ENCODE measurements at places on chromosomes 6 and 20.

- DNase-seq: no peak
These were observed 7.3 kb upstream of the GPR63 start for GRCh38 chr6:96844530-96844929.

DNA sequence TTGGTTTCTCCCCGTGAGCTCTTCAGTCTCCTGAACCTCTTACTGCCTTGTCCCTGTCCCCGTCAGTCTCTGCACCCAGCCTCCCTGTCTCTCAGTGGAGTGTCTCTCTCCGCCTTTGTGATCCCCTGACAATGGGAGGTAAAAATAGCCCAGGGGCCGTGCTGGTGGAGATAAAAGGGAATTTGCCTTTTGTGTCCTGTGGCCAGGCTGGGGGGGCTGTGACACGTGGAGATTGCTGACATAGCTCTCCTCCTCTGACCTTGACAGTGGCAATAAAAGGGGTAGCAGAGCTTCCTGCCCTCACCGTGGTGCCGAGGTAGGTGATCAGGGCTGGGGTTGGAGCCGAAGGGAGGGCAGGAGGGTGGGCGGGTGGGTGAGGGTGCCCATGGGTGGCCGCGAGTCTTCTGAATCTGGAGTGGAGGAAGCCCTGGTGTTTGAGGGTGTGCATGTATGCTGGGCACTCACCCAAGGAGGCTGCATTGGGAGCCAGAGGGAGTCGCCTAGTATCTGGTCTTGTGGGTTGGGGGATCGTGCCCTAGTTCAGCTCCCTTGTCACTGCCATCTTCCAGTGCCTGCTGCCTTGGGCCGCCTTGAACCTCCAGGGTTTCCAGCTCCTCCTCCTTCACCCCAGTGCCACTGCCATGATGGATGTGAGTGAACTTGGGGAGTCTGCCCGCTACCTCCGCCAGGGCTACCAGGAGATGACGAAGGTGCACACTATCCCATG, 21.9 kb downstream of the MYH7B start:
- no peak for DNase-seq

DNA sequence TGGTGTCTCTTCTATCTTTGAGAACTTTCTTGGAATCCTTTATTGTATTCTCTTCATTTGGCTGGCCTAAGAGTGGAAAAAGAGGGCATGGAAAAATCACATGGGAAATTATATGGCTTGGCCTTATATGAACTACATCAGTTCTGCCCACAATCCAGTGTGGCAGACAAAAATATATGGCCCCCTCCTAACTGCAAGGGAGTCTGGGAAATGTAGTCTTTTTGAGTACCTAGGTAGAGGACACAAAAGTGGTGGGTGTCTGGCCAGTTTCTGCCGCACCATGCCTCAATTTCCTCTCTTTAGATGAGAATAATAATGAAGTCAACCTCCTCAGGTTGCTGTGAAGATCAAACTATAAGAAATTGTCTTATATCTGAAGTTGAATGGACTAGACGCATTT, 109.3 kb downstream of the SCP2D1 start:
- no peak for DNase-seq

- DNase-seq: no peak
These were observed 180.7 kb upstream of the HS3ST5 start for GRCh38 chr6:114523508-114523907.

GRCh38 chr6:154306696-154307095, 49.9 kb downstream of the IPCEF1 start:
- DNase-seq: no peak

DNA sequence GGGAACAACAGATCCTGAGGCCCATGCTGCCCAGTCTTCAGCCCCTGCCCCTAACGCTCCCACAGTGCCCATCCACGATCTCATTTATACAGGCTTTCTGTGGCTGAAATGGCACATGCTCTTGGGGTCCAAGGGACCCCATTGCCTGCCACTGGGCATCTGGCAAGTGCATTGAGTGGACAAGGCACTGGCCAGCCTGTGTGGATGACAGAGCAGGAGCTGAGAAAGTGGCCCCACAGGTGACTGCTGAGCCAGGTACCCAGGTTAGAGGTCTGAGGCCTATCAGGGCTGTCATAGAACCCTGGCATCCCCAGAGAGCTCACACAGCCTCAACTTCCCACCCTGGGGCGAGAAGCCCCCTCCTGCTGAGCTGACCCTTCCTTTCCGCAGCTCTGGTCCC, 86.0 kb upstream of the NXT1 start:
- DNase-seq: no peak

GRCh38 chr6:137489046-137490005, 4.9 kb downstream of the OLIG3 start:
- no peak for DNase-seq

DNA sequence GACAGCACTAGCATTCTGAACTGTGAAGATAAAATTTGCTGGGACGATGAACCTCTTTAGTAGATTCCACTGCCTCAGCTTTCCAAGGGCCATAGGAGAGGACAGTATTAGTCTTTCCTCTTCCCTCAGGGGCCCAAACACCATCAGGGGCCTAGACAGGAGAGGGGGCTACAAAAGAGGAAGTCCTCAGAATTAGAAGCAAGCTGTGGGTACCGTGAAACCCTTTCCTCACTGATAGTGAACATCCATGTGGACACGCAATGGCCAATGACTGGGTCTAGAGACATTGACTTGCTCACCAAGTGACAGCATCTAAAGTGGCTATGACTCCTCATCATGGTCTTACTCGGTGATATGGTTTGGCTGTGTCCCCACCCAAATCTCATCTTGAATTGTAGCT, 68.1 kb upstream of the UST start:
- DNase-seq: no peak

DNA sequence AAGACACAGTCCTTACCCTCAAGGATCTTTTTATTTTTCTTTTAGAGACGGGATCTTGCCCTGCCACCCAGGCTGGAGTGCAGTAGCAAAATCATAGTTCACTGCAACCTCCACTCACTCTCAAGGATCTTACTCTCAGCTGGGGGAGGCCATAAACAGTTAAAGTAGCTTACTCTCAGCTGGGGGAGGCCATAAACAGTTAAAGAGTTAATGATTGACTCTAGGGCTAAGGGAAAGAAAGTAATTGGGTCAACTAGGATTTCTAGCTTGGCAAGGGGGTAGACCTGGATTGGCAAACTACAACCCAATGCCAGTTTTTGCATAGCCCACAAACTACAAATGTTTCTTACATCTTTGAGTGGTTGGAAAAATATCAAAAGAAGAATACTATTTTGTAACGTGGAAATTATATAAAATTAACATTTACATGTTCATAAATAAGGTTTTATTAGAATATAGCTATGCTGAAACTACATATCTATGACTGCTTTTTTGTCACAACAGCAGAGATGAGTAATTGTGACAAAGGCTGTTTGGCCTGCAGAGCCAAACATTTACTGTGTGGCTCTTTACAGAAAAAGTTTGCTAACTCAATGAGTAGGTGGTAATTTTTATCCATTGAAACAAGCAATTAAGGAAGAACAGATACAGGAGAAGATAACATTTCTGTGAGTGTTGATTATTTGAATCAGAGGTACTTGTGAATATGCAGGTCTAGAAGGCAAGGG, 46.4 kb downstream of the PTPRA start:
- DNase-seq: peak; percentile 12

DNA sequence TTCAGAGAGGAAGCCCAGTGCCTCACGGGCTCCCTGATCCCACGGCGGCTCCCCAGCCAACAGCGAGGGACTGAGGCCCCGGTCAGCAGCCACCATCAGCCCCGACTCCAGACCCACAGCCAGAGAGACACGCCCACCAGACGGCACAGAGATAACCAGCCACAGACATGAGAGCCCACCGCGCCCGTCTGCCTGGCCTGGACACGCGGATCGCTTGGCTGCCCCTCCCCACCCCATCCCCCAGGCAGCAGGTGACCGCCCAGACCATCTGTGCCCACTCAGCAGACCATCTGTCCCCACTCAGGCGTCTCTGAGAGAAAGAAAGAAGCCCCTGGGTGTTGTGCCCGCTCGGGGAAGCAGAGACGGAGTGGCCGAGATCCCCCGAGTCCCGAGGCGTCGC, 55.5 kb upstream of the CHRNA4 start:
- no peak for DNase-seq

- DNase-seq: no peak
These were observed 63.5 kb upstream of the FAM8A1 start for GRCh38 chr6:17536586-17536985.

- no peak for DNase-seq
These were observed 378.0 kb upstream of the FLRT3 start for GRCh38 chr20:14715400-14715799.

DNA sequence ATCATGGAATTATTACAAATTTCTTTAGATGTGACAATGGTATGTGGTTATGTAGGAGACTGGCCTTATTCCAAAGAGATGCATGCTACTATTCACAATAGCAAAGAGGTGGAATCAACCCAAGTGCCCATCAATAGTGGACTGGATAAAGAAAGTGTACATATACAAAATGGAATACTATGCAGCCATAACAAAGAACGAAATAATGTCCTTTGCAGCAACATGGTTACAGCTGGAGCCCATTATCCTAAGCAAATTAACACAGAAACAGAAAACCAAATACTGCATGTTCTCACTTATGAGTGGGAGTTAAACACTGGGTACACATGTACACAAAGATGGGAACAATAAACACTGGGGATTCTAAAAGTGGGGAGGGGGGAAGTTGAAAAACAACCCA, 69.7 kb downstream of the NUDT3 start:
- DNase-seq: no peak

DNA sequence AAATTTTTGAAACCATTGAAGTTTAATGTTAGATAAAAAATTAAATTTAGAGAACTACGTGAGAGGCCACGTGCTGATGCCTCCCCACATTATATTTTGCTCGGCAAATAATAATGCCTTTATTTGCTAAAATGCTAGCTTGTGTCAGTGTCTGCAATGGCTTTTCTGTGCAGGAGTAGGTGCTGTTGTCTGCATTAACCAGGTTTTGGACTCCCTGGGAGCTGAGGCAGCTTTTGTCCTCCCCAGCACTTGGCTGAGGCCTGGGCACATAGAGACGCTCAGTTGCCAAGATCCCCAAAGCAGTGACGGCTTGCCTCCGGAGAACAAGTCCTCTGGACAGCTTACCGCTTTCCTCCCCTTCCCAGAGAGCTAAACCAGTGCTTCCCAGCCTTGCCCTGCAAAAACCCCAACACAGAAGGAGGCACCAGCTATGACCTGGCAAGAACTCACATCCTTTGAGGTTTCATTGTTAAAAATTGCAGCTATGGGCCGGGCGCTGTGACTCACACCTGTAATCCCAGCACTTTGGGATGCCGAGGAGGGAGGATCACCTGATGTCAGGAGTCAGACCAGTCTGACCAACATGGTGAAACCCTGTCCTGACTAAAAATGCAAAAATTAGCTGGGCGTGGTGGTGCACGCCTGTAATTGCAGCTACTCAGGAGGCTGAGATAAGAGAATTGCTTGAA, 59.9 kb downstream of the KAT14 start:
- peak; percentile 60 for DNase-seq

GRCh38 chr6:135905604-135906300, 54.3 kb downstream of the PDE7B start:
- DNase-seq: no peak

- no peak for DNase-seq
These were observed 16.2 kb upstream of the IER3 start for GRCh38 chr6:30760549-30760948.

DNA sequence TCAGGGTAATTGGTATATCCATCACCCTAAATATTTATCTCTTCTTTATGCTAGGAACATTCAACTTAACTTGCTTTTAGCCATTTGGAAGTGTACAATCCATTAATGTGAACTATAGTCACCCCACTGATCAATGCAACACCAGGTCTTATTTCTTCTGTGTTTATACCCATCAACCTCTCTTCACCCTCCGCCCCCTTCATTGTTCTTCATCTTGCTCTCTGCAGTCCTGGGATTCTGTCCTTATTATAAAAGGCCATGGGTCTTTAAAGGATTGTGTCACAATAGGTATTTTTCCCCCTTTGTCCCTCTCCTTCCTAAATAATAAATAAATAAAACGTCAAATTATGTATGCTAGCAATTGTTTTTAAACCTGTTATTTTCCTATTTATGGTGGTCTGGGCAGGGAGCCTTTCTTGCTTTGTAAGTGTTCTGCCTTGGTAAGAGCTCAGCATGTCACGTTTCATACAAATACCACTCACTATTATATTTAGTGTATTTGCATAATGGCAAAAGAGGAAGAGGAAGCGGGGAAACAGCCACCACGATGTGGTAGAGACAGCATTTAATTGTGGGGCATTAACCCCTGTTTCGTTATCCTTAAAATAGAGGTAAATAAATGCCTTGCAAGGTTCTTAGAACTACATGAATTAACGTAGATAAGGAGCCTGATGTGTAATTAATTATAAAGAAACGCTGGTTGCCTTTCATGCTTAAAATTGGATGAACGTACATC, 1.9 kb downstream of the ABRACL start:
- no peak for DNase-seq

DNA sequence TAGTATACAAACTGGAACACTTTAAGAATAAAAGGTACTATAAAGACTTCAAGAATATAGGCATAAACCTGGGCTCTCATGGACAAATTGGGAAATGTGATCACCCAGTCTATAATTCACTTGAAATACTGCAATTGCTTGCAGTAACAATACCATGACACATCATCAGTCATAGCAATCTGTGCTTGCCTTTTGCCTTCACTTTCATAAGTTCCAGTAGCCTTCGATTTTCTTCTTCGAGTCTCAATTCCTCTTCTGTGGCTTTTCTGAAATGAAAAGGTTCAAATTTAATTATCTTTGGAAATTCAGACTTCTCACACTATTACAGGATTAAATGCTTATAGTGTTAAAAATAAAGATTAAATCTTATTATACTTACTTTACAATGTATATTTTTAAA, 96.3 kb upstream of the ZBTB24 start:
- no peak for DNase-seq

DNA sequence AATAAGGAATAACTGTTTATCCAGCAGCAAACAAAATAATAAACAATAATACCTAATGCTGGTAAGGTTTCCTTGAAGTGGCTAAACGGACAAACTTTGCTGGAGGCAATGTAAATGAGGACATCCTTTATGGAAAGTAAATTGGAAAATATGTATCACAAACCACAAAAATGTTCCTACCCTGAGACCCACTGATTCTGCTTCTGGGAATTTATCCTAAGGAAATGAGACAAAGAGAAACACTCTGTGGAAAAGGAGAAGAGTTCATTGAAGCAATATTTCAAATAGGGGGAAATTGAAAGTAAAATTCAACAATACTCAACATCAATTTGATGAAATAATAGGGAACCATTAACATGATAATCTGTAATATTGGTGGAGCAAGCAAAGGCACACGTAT, 37.9 kb downstream of the MAFB start:
- DNase-seq: no peak

DNA sequence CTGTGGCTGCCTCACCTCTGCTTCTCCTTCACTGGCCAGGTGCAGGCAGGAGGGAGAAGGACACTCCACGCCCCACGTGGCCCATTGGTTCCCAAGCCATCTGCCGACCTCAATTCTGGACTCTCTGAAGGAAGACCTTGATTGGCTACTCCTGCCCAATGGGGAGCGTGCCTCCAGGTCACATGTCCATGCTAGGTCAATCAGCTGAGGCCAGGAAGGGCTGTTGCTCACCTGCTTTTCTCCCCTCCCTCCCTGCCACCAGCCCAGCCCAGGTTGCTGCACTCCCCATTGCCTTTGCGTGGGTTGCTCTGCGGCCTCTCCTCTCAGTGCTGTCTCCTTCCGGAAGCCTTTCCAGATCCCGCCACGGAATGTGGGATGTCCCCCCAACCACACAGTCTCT, 21.9 kb upstream of the CDH4 start:
- no peak for DNase-seq
